ENCODE measurements at places on chromosomes 12 and 14.
A peak's percentile ranks its signal among the peaks of the same experiment; 100 is the strongest.

- DNase-seq = no peak
Measured at GRCh38 chr12:124387528-124387911, 92.6 kb downstream of the RFLNA start.

- DNase-seq = peak; percentile 92
Measured at GRCh38 chr14:67940486-67941455, 121.2 kb downstream of the RAD51B start.

- DNase-seq = no peak
Measured at GRCh38 chr12:93875157-93875556, 198.0 kb downstream of the CRADD start.

DNA sequence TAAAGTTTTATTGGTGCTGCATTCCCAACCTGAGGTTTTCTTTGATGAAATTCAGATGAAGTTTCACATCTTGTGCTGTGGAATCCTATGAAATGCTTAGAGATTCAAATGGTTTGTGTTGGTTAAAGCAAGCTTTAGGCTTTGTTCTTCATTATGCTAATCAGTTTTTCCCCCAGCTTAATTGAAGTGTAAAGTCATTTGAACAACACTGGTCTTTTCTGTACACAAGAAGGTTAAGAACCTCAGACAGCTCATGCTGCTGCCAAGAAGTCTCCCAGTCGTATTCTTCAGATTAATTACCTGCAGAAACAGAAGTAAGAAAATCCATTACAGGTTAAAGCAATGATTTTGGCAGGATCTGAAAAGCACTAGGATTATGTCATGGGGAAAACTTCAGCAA lies 48.9 kb downstream of the EML1 start:
- DNase-seq = no peak

- peak; percentile 20 for DNase-seq
Measured at GRCh38 chr12:50218386-50218785, 51.2 kb upstream of the CERS5 start.

- peak; percentile 44 for DNase-seq
Measured at GRCh38 chr14:30521899-30522736, 36.8 kb upstream of the G2E3 start.

GRCh38 chr12:45912774-45913173 lies 77.6 kb downstream of the SCAF11 start:
- no peak for DNase-seq

- DNase-seq = no peak
Measured at GRCh38 chr12:97316321-97316720, 146.3 kb upstream of the RMST start.

DNA sequence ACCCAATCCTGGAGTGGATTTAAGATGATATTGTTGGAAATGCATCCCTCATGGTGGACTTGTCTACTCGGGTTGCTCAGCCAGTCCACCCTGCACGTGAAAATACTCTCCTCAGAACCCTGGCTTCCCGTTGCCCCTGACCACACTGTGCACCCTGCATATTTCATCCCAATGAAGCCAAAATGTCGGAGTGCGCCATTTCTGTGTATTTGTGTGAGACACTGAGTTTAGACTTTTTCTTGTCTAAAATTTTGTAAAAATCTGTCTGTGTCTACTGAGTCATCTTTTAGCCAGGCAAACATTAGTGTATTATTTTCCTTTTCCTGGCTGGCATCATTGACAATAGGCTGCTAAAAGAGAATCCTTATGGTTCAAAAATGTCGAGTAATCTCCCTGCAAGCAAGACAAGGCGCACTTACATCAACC lies 485 bp upstream of the PNMA1 start:
- DNase-seq = peak; percentile 46

DNA sequence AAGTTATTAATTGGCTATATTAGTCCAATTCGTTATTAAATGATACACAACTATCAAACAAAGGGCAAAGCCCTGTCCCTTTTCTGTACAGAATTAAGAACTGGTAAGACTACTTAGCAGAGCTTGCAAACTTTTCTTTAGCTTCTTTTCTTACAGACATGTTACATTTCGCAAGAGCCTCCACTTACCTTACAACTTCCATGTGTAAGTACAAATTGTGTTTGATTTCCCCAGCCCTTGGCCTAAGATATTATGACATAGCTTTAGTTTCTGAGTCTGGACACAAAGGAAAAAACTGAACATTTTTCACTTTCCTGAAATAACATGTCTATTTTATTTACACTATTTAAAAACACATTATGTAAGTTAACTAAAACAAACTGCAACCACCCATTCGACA lies 1.7 kb downstream of the ATF7 start:
- DNase-seq = no peak

- DNase-seq = no peak
Measured at GRCh38 chr12:93000026-93000425, 70.9 kb upstream of the EEA1 start.

DNA sequence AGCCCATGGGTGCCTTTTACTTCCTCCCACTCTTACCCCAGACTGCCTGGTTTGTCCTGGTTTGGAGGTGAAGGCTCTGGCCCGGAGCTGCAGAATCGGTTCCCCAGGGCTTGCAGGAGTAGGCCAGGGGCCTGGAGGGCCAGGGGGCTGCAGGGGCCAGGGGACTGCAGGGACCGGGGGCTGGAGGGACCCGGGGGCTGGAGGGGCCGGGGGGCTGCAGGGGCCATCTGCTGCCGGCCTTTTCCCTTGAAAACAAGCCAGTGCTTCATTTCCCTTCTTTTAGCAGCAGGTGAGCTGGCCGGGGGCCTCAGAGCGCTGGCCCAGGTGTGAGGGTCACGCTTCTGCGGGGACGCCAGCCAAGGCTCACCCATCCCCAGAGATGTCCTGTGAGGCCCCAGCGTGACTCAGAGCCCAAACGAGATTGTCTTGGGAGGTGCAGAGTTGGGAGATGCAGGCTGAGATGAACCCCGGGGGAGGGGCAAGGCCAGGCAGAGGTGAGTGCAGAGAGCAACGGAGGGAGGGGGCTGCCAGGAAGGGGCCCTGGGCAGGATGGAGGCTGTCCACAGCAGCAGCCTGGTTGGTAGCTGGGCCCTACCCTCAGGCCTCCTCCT lies 154.9 kb downstream of the KIF26A start:
- DNase-seq = no peak

DNA sequence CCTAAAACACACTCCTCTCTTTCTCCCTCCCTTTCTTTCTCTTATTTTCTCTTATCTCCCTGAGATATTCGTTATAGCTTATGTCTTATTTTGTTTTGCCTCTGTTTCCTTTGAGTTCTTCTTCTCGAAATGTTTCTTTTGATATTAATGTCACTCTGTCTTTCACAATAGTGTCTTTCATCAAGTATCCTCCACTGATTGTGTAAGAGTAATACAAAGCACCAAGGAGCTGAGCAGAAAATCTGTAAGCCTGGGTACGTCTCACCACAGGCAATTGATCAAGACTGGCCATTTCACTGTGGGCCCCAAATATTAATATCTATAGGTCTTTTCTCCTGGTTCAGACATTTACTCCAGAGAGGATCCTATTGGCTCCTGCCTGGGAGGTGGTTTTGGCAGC lies 4.8 kb upstream of the LYZ start:
- no peak for DNase-seq

- DNase-seq = no peak
Measured at GRCh38 chr14:65225299-65226159, 123.2 kb upstream of the MAX start.

- DNase-seq = peak; percentile 83
Measured at GRCh38 chr12:2319737-2320506, 267.1 kb downstream of the CACNA1C start.

GRCh38 chr14:99266181-99267178 lies 5.5 kb downstream of the BCL11B start:
- DNase-seq = peak; percentile 79

DNA sequence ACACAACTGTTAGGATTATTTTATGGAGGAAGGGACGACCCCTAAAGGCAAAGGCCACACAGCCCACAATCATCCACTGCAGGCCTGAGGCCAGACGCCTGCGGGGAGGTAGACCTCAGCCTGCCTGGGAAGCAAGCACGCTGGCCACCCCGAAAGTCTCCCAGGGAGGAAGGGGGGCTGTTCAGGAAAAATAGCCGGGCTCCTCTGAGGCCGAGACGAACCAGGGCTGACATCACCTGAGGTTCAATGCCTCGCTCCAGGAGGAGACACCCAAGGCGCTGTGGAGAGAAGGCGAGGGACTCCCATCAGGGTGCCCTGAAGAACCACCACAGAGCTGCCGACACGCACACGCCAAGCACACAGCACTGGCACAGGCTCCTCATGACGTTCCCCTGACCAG lies 127.4 kb downstream of the PIWIL1 start:
- DNase-seq = no peak

- DNase-seq = no peak
Measured at GRCh38 chr14:29856516-29856915, 71.1 kb downstream of the PRKD1 start.

DNA sequence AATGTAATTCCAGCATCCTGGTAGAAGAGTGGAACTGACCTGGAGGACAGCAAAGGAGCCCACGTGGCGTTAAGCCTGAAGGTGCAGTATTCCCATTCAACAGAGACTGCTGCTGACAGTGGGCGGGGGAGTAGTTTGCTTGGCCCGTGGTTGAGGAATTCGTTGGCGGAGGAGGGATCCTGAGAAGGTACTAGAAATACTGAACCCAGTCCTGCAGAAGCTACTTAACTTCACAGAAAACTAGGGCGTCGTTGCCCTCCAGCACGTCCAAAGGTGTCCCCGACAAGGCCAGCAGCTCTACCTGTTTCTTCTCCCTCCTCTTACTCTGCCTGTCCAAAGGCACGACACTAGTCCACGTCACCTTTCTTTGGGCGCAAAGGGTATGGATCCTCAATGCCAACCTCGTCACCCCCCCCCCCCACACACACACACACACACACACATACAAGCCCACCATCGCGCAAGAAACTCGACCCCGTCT lies 303 bp downstream of the PUS7L start:
- peak; percentile 21 for DNase-seq

- no peak for DNase-seq
Measured at GRCh38 chr14:95163132-95163531, 5.8 kb upstream of the DICER1 start.

DNA sequence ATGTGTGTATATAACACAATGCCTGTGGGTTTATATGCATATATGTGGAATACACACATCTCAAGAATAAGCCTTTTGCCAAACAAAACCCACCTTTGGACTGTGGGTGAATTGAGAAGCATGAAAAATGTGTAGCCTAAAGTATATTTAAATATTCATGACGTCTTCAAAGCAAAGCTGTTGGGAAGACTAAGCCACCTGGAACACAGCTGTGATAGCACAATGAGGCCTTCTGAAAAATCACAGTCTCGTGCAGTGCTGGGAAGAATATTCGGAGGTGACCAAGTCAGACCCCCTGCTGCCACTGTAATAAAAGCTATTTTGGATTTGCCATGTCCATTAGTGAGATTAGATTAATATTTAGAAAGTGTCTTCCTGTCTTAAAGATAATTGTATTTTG lies 51.5 kb downstream of the SUDS3 start:
- DNase-seq = no peak

DNA sequence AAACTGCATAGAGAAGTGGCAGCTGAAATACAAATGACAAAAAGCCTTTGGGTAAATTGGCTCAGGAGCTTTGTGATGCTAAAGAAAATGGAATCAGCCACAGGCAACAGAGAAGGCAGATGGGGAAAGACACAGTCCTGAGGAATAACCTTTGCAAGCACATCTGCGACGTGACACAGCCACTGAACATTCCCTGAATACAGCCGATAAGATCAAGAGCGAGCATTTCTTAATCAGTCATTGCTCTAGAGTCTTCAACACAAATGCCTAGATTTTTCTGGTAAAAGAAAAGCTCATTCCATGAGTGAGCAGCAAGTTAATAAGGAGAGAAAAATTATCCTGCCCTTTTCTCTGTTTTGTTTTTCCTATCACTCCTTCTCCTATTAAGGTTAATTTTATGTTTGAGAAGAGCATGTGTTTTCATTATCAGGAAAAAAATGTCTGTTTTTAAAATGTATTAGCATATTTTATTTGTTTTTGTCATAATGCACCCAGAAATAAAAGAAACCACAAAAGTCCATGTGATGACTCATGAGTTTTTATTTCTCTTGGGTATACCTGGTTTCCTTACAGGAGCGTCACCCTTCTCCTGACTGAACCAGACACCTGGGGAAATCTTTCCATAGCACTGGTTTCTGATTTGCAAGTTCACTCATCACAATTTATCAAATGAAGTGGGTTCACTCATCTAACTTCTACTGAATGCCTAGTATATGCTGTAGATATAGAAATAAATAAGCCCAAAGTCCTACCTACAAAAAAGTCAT lies 45.4 kb upstream of the PCED1B start:
- no peak for DNase-seq

GRCh38 chr12:44100264-44100663 lies 264.4 kb downstream of the TMEM117 start:
- DNase-seq = no peak

DNA sequence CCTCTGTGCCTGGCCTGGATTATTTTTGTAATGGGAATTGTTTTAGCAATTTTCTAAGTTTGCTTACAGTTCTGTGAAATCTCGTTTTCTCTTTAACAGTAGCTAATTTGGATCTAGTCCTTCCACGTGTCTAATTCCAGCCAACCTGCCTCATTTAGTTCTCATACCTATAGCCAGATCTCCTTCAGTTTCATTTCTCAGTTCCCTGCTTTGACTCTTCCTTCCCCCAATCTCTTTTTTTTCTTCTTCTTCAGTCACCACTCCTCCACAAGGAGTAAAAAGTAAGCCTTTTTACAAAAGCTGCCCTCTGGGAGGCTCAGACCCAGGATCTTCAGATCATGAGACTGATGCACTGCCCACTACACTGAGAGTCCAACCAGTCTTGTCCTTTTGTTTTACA lies 1.4 kb downstream of the THTPA start:
- no peak for DNase-seq

DNA sequence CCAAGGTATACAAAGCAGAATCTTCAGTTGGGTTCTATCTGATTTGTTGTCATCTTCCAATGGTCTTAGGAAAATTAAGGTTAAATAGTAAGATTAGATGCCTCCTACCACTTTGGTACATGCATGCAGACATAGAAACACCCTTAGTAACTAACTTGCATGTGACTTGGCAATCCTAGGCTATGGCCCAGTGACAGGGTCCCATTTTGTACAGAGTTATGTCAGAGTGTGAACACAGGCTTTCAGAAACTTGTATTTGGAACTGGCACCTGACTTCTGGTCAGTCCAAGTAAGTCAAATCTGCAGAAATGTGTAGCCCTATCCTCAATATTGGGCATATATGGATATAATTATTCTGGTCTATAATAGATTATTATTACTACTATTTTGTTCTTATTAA lies 53.1 kb downstream of the DAD1 start:
- no peak for DNase-seq

GRCh38 chr12:83046019-83046418 lies 359.3 kb downstream of the TMTC2 start:
- DNase-seq = peak; percentile 30

- no peak for DNase-seq
Measured at GRCh38 chr12:119369907-119370546, 35.5 kb downstream of the CCDC60 start.

GRCh38 chr12:67884596-67884995 lies 104.7 kb upstream of the IFNG-AS1 start:
- no peak for DNase-seq

DNA sequence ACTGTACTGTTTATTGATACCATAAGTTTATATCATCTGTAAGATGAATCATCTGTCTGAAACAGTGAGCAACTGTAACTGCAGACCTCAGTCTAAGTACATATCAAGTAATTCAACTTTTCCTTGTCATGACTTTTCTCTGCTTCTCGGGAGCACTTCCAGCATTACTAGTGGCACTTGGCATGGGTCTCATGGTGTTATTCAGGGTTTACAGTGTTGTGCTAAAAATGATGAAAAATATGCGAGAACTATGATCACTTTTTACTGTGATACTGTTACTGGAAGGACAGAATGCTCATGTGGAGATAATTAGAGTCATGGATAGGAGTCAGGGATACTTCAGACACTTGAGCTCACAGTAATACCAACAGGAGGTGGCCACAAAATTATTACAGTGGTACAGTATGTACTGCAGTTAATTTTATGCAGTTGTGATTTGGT lies 8.3 kb downstream of the KTN1 start:
- peak; percentile 66 for DNase-seq
